RWPE1 (cell line): ENCODE measurements at places on chromosomes 2 and 18.
A peak's percentile ranks its signal among the peaks of the same experiment; 100 is the strongest.

GRCh38 chr2:145325485-145325884 is 805.6 kb upstream of the ZEB2 start:
- DNase-seq: peak; percentile 53

- no peak for DNase-seq
Measured at GRCh38 chr2:165470361-165470760, 863 bp downstream of the CSRNP3 start.

- DNase-seq: no peak
Measured at GRCh38 chr2:134799936-134800335, 38.5 kb upstream of the ACMSD start.

DNA sequence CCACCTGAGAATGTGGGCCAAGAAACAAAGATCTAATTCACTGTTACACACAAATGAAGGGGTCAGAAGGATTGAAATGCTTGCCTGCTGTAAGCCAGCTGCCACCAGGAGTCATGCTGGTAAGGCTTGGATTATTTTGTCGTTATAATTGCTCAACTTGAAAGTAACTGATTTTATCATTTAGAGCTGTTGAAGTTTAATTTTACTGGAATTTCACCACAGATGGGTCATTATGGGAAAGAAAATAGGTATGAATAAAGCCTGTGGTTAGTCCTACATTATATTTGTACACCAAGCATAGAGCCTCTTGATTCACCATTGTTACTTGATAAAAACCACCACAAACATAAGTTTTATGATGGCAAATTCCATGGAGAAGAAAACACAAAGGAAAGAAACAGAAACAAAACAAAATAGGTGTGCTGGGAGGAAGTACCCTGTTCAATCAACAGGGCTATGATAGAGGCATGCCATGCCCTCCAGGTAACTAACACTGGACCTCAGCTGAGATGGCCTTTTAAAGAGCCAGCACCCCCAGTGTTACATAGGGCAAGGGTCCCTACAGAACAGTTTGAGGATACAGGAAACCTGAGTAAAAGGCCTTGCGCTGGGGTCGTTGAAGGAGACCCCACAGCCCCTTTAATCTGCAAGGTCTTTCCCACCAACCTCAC is 3.0 kb downstream of the CLEC4F start:
- no peak for DNase-seq

GRCh38 chr18:59760212-59760611 is 63.0 kb upstream of the CCBE1 start:
- no peak for DNase-seq

GRCh38 chr2:9002637-9003365 is 683 bp downstream of the MBOAT2 start:
- DNase-seq: peak; percentile 22

DNA sequence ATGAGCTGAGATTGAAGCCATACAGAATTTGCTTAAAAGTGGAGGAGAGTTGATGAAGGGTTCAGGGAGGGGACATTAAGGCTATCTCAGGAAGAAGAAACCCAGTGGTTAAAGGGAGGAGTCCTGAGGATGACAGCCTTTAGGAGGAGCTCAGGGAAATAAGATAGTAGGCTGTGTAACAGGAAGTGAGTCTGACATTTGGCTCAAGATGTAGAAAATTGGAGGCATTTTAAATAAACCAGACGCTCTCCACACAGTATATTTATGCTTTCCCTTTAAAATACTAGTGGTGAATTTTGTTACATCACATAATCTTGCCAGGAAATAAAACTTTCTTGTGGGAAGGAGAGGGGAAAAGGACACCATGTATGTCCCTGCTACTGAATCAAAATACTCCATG is 11.6 kb downstream of the KCNH7 start:
- DNase-seq: no peak

GRCh38 chr2:238239863-238240756 is at the start of gene HES6:
HES6 (minus strand) TSS chr2:238240038; CDS start chr2:238239905, 133 bp downstream.
- DNase-seq: peak; percentile 91

DNA sequence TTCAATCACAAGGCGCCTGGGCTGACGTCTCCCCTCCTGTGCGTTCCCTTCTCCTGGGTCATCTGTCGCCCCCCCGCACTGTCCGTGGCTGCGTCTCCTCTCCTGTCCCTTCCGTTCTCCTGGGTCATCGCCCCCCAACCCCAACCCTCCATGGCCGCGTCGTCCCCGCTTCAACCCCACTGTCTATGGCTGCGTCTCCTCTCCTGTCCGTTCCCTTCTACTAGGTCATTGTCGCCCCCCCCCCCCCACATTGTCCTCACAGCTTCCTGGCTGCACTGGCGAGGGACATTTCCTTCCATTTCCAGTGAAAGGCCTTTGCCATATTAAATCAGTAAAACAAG is 118.9 kb downstream of the TMEM18 start:
- DNase-seq: no peak

- DNase-seq: no peak
Measured at GRCh38 chr2:69546646-69547045, 96.9 kb downstream of the AAK1 start.

DNA sequence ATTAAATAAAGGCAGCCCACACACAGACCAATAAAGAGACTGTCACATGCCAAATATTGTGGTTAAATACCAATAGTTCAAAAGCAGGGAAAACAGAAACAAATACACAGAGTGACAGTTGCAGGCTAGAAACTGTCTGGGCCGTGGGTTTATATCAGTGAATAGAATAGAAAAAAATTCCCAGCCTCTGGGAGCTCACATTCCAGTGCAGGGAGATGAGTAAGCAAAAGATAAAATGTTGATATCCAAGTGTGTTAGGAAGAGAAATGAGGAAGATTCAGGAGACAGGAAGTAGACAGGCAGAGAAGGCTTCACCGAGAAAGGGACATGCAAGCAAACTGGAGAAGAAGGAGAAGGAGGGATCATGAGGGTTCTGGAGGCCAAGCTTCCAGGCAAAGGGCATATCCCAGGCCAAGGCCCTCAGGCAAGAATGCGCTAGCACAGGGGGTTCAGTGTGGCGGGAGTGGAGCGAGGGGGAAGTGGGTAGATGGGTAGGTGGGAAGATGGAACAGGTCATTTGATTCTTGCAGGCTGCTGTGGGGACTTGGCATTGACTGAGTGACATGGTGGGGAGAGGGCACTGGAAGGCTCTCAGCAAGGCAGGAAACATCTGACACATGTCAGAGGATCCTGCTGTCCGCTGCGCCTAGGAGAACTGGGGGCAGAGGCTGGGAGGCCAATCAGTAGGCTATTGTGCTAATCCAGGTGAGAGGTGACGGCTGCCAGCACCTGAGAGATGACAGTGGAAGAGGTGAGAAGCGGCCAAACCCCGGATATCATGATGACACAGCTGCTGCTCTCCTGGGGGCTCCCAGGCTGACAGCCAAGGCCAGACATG is 89.2 kb downstream of the ZBTB7C start:
- no peak for DNase-seq

GRCh38 chr2:84838434-84839145 is 42.3 kb downstream of the TRABD2A start:
- DNase-seq: no peak

DNA sequence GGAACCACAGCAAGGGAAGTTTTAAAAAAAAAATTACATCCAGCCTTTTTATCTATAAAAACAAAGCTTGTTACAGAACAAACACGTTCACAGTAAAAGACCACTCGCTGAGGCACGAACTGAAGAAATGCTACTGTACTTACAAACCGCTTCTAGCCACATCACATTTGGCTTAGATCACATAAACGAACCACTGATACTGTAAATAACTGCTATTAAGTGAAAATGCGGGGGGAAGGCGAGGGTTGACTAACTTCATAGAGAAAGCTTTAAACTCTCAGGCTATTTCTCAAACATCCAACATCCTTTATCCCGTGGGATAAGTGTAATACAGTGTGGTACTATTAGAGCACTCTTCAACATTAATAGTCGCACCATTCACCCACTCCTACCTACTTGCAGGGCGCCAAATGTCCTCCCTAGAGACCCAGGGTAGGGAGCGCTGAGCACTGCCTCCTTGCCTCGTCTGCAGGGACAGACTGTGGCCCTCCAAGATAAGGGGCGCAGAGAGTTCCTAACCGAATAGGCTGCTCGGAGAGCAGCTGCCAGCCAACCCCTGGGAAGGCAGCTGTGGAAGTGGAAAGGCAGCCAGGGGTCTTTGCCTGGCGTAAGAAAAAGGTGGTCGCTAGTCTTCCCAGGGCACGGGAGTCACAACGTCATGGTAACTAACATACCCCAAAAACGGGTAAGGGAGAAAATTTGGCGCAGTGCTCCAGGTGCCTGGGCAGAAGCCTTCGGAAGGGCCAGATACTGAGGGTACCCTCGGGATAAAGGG is 854 bp downstream of the GPR155 start:
- no peak for DNase-seq

GRCh38 chr18:47410139-47410538 is 158.7 kb upstream of the SKOR2 start:
- DNase-seq: no peak

- no peak for DNase-seq
Measured at GRCh38 chr2:20663196-20664070, 3.5 kb upstream of the GDF7 start.

DNA sequence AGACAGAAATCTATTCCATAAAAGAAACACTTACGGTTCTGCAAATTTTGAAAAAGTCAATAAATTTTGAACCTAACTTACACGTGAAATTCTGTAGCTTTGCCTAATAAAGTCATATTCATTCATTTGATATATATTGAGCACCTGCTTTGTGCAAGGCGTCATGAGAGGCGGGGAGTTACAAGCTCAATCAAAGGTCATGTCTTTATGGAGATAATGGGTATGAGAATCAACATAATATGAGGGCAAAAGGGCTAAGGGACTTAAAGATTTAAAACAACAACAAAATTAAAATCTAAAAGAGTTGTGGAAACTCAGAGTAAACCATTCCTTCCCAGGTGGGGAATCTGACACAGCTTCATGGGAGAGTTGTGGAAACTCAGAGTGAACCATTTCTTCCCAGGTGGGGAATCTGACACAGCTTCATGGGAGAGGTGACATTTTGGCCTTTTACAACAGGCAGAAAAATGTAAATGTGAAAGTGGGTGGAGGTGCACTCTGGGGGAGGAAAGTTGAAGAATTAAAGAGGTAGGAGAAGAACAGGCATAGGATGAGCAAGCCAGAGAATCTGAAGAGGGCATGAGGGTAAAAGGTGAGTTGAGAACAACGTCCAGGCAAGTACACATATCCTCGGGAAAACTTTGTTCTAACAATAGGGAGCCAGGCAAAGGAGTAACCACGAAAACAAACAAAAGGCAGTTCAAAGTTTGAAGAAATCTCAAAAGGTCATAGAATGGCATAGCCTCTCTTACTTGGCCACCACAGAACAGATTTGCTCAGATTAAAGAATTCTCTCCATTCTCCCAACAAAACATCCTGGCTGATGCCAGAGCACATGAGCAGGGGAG is 49.5 kb upstream of the CD226 start:
- DNase-seq: no peak

DNA sequence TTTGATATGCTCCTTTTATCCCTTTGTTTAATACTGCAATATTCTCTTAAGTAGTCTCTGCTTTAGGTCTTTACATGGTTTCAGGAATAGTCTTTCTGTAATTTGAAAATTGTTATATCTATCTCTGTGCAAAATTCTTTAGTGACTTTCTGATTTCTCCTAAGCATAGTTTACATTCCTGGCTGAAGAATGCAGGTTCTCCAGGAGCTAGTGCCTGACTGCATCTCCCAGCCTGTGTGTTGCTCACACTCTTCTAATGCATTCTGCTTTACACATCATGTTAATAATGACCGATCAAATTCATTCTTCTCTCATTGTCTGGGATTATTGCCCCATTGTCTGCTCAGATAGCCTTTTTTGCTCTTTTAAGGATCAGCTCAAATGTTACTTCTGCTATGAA is 1349.2 kb downstream of the DSC3 start:
- no peak for DNase-seq

- no peak for DNase-seq
Measured at GRCh38 chr2:169260846-169261642, 101.3 kb downstream of the LRP2 start.

GRCh38 chr2:147594038-147594437 is 250.8 kb upstream of the ACVR2A start:
- DNase-seq: no peak

- no peak for DNase-seq
Measured at GRCh38 chr2:186751790-186752189, 57.9 kb downstream of the FAM171B start.

- no peak for DNase-seq
Measured at GRCh38 chr2:114010001-114010400, 120.1 kb downstream of the ACTR3 start.

DNA sequence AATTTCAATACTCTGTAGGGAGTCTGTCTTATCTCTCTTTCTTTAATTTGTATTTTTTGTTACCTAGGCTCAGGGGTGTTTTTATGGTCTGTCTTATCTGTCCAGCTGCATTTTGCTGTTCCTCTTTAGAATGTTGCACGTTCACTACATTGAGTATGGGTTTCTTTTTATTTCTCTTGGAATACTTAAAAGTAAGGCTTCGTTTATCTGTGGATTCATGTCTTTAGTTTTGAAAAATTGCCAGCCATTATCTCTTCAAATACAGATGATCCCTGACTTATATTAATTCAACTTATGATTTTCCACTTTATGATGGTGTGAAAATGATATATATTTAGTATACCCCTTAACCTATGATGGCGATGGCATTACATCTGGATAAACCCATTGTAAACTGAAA is 26.9 kb downstream of the CARF start:
- no peak for DNase-seq

DNA sequence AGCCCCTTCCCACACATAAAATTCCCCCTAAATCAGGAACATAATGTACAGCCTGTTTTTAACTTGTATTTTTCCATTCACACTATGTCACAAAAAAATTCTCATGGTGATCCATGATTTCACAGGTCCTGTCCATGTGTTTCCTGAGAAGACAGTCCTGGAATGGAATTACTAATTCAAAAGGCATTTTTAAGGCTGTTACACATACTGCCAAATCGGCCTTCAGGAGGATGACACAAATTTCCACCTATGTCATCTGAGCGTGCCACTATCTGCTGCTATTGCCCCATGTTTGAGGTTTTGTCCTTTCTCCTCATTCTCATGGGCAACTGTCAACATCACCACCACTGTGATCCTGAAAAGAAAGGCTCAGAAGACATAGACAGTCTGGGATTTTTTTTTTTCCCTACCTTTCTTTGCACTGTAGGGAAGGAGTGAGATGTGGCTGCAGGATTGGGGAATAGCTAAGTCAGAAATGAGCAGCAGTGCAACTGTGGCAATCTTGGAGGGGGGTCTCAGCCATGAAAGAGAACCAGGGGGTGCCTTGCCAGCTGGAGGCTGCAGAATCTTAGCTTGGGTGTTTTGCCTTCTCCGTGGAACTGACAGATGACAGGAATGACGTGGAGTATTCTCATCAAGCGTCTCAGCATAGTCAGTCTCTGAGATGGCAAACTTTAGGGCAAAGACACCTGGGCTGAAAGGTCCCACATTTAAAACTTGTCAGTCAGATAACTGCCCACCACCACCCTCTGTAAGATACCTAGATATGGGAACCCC is 73.4 kb downstream of the MARCHF4 start:
- peak; percentile 69 for DNase-seq

- no peak for DNase-seq
Measured at GRCh38 chr18:25233528-25234321, 118.2 kb downstream of the ZNF521 start.

- DNase-seq: no peak
Measured at GRCh38 chr2:179479947-179480346, 215.3 kb upstream of the SESTD1 start.
